ENCODE measurements at places on chromosomes 2 and 18.

GRCh38 chr2:37500031-37500430 lies 155.6 kb downstream of the QPCT start:
- DNase-seq: no peak

- no peak for DNase-seq
Measured at GRCh38 chr2:141411419-141411818, 719.4 kb downstream of the LRP1B start.

DNA sequence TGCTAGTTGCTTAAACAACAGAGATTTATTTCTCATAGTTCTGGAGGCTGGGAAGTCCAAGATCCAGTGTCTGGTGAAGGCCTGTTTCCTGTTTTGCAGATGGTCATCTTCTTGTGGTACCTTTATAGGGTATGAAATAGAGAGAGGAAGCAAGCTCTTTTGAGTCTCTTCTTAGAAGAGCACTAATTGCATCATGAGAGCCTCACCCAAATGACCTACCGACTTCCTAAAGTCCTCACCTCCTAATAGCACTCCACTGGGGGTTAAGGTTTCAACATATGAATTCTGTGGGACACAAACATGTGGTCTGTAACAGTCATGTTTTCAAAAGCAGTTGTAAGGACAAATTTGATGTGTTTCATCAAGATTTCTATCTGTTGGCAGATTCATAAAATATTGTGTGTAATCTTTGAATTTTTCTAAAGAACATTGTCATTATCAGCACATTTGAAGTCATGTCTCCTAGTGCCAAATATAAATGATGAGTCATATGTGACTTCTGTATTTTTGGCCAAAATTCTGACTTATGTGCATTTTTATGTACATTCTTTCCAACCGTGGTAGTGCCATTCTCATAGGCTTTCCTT lies 45.3 kb downstream of the CD28 start:
- no peak for DNase-seq

- DNase-seq: no peak
Measured at GRCh38 chr2:37464067-37464466, 119.6 kb downstream of the QPCT start.
